ENCODE measurements at places on chromosomes 5 and 9. TPM values are rescaled to one million over a fixed set of nuclear protein-coding genes. Genes with fewer than 3 reads are reported as not detected.

DNA sequence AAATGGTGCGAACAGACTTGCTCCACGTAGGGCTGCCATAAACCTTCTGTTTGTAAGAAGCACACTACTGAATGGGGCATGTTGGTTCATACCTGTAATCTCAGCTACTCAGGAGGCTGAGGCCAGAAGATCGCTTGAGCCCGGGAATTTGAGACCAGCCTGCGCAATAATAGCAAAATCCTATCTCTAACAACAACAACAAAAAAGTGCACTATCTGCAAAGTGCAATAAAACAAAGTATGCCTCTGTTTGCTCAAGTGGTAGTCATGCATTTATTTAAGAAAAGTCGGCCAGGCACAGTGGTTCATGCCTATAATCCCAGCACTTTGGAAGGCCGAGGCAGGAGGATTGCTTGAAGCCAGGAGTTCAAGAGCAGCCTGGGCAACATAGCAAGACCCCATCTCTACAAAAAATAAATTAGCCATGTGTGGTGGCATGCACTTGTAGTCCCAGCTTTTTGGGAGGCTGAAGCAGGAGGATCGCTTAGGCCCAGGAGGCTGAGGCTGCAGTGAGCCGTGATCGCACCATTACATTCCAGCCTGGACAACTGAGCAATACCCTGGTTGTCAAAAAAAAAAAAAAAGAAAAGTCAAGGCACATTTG, 5.2 kb downstream of the ATPSCKMT start:
- DNase-seq = no peak

- no peak for DNase-seq
Observed at GRCh38 chr5:133690746-133691145, 78.4 kb upstream of the FSTL4 start.

DNA sequence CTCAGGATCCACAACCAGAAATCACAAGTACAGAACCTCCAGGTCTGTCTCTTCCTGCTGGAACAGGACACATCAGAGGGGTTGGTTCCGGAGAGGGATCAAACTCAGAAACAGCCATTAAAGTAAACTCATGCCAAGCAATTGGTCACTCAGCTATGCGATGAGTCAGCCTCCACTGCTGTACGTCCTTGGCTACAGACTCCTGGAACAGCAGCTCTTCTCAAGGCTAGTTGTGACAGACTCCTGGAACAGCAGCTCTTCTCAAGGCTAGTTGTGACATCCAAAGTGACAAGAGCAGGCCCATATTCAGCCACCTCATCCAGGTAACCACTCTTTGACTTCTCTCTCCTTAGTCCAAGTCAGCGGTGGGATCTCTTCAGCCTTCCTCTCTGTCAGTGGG, at the start of gene SPINK13:
Gene SPINK13, plus strand, starts transcription at position 229 of the 400 bp plus-strand sequence. CDS start 1,279 bp downstream, outside the sequence.
- DNase-seq = no peak

- DNase-seq = no peak
Observed at GRCh38 chr5:116482394-116482793, 92.2 kb downstream of the SEMA6A start.

- DNase-seq = no peak
Observed at GRCh38 chr5:90368454-90369246, 40.9 kb downstream of the CETN3 start.

DNA sequence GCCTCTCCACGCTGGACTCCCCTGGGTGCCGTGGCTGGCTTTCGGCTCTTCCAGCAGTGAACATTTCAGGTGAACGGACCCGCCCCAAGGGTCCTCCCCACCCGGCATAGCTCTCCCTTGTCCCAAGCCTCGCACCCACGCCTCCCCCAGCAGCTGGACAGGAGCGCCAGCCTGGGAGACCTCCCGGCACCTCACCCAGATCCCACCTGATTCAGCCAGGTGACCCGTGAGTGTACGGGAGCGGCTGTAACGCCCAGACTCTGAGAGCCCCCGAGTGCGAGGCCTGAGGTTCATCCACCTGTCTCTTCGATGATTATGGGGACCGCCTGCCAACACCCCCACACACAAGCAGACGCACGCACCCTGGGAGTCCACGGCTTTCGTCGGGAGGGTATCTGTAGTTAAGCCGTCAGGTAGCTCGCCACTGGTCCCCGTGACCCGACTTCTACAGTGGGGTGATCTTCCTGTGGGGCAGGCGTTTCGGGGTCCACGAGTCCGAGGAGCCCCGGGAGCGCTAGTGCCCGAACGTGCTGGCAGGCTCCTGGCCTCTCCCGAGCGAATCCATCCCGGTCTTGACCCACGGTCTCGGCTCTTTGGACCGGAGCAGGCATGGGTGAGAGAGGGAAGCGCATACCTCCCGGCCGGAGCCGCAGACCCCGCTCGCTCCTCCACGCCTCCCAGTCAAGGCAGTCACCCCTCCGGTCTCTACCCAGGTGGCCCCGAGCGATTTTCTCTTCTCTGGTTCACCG, 14.9 kb downstream of the TRIM7 start:
- no peak for DNase-seq

GRCh38 chr5:148261221-148261620, 7.4 kb upstream of the SPINK13 start:
- no peak for DNase-seq

DNA sequence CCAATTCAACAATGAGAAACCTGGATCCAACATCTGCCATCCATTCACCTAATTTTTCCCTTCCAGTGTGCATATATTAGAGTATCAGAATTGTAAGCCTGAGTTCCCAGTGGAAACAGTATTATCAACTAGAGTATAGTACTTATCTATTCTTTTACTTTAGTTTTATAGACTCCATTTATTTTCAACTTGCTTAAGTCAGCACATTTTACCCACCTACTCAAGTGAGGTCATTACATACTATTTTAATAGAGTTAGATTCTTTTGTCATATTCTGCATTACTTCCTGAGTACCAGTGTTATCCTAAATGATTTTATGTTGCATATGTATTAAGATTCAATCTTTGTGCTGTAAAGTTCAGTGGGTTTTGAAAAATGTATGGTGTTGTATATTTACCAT, 1393.3 kb downstream of the MAT2B start:
- no peak for DNase-seq

DNA sequence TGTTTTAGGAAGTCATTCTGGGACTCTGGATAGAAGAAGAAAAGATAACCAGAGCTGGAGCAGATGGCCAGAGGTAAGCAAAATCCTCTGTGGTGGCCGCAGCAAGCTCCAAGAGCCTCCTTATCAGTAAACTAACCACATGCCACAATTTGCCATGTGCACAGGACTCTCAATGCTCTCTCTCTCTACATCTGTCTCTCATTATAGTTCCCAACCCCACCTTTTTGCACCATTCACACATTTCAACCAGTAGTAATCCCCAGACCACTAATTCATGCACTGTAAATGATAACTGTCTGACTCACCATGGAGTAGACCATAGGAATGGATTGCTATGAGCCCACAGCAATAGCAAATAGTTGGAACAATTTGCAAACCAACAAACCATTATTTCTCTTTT, 526.1 kb downstream of the TLR4 start:
- DNase-seq = no peak

TOMM5 gene
- 95.4 TPM for total RNA-seq

SCGB3A1 gene
- not detected for total RNA-seq
